ENCODE measurements at places on chromosomes 7 and 10.

GRCh38 chr10:87896216-87896615, 32.8 kb downstream of the PTEN start:
- DNase-seq = no peak

- no peak for DNase-seq
These were observed 146.8 kb downstream of the OTUD1 start for GRCh38 chr10:23585666-23586065.

- no peak for DNase-seq
These were observed 54.7 kb upstream of the TNS3 start for GRCh38 chr7:47636433-47637175.

DNA sequence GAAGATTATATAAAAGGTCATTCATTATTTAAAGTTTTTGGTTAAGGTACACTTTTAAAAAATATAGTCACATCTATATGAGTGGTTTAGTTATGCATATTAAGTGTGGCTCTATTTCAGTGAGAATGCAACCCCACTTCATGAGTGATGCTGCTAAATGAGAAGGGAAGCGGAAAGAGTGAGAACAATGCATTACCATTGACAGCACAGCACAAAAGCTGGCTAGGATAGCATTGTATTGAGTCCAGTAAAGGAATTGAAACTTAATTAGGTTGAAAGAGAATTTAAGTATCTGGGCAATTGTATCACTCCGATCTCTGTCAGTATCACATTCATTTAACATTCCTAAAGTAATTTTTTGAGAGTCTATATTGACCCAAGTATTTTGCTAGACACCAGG, 13.2 kb downstream of the POM121L12 start:
- no peak for DNase-seq

DNA sequence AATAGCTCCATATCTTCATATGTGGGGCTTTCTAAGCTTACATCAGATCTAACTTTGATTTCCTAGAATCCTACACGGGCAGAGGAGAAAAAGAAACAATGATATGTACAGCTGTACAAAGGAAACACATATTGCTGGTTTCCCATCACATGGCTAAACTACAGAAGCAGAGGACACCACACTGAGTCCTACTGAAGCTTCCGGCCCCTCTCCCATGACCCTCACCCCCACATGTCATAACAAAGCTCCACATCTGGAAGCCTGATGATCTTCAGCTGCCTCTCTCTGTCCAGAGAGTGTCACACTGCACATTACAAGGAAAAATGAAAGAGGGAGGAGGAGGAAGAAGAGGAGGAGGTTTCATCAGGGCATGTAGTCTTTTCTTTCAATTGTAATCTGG, 14.0 kb downstream of the SLC16A12 start:
- no peak for DNase-seq

Measured in iPS-NIHi11 (cell line).